Activated naive CD4-positive, alpha-beta T cell treated with anti-CD3 and anti-CD28 coated beads for 36 hours (primary cell): ENCODE measurements at places on chromosomes 5 and 9.

DNA sequence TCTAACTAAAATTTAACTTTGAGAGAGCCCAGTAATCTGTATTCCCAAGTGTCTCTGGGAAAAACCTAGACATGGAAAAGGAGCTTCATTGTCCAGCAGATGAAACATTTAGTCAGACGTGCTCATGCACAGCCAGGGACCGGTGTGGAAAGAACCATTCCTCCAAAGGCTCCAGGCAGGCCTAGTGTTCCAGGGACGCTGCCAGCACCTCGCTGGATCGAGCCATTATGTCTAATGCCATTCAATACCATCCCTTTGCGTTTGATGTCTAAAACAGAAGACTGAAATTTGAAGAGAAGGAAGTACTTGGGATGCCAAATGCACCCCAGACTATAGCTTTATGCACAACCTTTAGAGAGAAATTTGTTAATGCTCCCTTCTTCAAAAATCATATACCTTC, 1.4 kb upstream of the CHSY3 start:
- no peak for DNase-seq

- DNase-seq = no peak
Observed at GRCh38 chr5:116038817-116039216, 6.5 kb downstream of the ARL14EPL start.

DNA sequence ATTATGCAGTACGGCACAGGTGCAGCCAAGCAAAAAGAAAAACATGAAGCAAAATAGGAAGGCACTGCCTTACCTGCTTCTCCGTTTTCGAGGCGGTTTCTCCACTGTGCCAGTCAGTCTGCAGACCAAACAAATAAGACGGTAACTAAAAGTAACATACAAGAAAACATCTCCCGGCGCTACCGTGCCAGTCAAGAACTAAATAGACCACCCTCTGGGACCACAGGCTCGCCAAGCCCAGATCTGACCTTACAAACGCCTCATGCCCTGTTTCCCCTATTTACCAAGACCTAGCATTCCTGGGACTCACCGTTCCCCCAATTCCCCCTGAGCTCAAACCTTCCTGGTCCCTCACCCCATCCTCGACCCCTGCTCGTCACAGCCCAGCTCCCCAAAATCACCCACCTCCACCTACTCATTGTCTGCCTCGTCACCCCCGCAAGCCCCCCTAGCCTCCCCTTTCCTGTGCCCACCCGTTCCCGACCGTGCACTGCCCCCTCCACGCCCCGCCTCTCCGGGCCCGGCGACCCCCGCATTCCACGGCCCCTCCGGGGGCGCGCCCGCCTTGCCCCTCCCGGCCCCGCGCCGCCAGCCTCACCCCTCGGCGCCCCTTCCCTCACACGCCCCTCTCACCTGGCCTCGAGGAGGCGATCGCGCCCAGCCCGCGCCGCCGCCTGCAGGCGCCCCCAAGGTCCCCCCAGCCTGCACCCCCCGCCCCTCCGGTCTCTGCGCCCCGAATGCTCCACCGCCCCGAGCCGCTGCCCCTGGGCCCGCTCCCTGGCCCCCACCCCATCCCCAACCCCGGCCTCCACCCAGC, 560 bp downstream of the SCAI start:
- DNase-seq = peak; percentile 31

DNA sequence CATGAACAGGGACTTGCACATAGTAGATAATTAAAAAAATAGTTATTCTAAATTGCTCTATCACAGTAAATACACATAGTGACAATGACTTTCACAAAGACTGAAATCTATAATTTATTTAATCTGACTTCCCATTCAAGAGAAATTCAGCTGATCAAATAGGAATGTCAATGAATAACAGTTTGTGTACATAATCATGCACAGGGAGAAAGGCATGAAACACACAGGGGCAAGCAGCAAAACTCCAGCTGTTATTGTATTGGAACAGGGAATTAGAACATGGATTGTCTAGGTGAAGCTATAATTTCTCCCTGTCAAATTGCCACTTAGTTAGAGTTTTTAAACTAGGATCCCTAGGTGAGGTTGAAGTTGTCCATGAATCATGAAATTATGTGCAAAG, 99.9 kb downstream of the HCN1 start:
- no peak for DNase-seq

DNA sequence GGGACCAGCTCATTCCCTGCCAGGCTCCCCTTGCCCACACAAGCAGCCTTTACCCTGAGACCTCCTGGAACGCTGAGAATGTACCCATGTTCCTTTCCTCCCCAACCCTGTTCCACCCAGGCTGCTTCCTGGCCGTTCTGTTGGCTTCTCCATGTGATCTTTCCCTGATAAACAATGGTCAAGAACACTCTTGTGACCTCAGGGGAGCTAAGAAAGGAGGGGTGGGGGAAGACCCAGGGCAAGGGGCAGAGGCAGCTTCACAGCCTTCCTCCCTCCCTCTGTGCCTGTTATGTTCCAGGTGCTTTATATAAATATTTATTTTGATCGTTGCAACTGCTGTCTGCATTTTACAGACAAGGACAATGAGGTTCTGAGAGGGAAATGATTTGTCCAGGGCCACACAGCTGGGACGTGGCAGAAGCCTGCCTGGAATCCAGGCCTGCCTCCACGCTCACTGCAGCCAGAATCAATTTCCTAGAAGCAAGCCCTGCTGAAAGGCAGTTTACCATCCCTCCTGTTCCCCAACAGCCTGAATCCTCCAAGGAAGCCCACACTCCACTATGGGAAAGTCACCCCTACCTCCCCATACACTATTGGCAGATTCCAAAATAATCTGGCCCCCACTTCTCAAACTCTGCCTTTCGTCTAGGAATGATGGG, 3.9 kb downstream of the SHROOM1 start:
- DNase-seq = no peak

GRCh38 chr5:172564188-172564587, 76.9 kb upstream of the NEURL1B start:
- DNase-seq = no peak

GRCh38 chr5:77426670-77427069, 65.4 kb downstream of the WDR41 start:
- DNase-seq = peak; percentile 13

- DNase-seq = no peak
Observed at GRCh38 chr9:90105773-90106172, 501.0 kb downstream of the GADD45G start.

DNA sequence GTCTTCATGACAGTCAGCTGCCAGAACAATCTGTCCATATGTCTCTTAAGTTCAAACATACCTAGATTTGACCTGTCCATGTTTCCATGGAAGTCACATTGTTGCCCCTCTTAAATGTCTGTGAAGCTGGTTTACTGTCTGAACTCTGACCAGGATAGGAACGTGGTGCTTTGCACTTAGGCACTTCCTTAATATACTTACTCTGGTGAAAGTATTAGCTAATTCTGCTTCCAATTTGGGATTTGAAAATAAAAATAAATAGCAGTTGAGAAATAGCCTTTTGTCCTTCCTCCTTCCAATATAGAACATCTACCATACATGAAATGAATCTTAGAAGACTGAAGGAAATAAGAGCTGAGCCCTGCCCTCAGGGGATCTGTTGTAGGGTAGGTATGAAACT, 524.5 kb upstream of the CLINT1 start:
- DNase-seq = no peak

- no peak for DNase-seq
Observed at GRCh38 chr5:69184621-69185020, 4.8 kb upstream of the CENPH start.
